ENCODE measurements at places on chromosomes 1 and 21.

DNA sequence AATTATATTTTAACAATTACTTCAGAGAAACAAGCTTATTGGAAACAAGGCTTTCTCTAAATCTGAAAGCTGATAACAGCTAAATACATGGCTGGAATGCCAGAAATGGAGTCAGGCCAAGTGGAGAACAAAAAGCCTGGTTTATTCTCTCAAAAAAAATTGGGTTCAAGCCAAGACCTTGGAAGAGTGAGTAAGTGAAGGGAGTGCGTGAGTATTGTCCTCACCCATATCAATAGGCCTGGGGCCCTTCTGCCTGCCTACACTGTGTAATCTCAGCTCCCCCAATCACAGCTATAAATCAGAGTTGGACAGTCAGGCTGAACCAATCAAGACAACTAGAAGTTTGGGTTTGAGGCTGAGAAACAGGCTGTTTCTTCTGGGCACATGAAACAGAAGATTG lies 7.4 kb downstream of the KYAT3 start:
- DNase-seq: peak; percentile 58

GRCh38 chr1:92907949-92908684 lies 53.1 kb downstream of the DIPK1A start:
- DNase-seq: no peak

GRCh38 chr1:19163261-19163660 lies 46.8 kb downstream of the UBR4 start:
- peak; percentile 77 for DNase-seq

DNA sequence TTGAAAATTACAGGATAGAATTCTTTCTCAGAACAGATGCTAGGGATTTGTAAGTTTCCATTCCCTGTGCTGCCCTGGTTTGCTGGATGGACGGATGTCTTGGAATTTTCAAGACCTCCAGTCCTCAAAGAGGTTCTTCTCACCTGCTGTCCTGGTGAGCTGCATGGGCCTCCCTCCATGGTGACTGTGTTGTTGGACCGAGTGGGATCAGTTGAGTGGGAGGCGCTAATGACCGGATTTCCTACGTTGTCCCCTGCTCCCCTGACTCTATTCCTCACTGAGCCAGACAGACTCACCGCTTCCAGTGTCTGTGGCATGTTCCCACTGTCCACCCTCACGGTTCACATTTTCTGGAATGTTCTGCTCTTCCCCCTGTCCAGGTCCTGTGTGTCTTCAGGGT lies 229.8 kb downstream of the CAMTA1 start:
- no peak for DNase-seq

DNA sequence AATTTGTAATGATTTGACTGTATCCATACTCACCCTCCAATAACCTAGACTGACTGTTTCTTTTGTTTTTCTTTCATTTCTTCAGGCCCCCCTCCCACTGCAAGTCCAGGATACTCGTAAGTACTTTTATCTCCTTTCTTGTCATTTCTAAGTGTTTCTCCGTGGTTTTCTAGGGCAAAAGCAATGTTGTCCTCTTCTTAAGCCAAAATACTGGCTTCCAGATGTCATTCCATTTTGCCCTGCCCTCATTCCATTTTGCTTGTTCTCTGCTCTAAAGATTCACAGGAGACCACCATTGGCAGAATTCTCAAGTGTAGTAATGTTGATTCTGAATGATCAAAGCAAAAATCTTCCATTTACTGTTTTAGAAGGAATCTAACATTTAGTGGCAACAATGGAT lies 152.8 kb upstream of the UBE2U start:
- no peak for DNase-seq

DNA sequence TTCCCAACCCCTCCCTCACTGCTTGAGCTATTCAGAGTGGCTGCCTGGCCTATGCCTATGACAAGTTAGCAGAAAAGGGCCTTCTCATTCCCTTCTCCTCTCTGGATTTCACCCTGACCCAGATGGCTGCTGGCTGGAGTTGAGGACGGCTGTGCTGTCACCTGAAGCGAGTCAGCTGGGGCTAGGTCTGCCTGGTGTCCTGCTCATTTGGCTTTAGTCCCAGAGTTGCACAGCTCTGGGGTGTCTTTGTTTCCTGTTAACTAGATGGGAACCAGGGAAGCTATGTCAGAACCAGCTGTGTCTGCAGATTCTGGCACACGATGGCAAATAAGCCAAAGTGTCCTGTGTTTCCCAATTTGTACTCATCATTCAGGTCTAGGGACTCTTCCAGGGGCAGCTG lies 52.9 kb downstream of the CNIH3 start:
- peak; percentile 16 for DNase-seq

GRCh38 chr1:8529901-8530300 lies 212.0 kb downstream of the SLC45A1 start:
- no peak for DNase-seq
